ENCODE measurements at places on chromosomes 5 and 9. TPM values are rescaled to one million over a fixed set of nuclear protein-coding genes. Genes with fewer than 3 reads are reported as not detected.

GRCh38 chr9:118268046-118268445, 563.8 kb downstream of the TLR4 start:
- no peak for DNase-seq

- DNase-seq = no peak
Observed at GRCh38 chr9:95182854-95183563, 134.5 kb downstream of the FANCC start.

Gene PCDHB14
- 7.1 TPM for total RNA-seq

DNA sequence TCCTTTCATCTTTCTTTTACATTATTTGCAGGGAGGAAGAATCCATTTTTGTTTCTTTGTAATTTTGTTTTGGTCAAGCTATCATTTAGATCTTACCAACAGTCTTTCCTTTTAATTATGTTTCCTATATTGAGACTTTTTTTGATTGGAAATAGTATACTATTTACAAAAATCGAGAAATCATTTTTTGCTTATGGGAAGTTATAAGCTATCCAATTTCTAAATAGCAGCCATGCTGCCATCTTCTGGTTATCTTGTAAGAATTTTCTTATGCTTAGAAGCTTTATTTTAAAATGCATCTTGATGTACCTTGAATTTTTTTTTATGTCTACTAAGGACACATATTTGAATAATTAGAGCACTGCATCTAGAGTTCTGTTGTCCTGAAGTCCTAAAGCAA, 821.2 kb downstream of the PTPRD start:
- DNase-seq = no peak

DNA sequence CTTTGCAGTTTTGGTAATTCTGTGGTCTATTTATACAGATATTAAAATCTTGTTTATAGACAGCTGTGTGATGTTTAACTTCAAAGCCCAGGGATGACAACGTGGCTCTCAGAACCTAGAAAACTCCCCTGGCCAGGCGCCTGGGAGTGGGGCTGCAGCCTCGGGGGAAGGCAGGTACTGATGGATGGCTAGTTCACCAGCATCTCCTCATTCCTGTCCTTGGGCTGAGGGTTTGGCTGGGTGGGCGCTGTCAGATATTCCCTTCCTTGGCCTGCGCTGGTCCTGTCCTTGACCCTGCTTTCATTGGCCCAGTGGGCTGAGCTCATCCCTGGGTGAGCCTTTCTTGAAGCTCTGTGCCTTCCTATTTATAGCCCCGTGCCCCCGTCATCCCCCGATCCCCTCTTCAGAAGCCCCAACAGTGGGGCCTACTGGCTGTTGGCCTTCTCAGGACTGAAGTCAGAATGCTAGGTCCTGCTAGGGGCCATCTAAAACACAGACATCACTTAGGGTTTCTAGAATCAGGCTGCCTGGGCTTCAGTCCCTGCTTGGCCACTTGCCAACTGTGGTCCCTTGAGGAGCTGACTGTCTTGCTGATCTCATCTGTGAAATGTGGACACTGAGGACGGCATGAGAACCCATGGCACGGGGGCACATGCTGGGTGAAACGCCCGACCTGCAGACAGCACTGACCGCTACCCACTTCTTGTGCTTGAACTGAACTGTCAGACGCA, 20.9 kb downstream of the SH3GLB2 start:
- DNase-seq = peak; percentile 77

DNA sequence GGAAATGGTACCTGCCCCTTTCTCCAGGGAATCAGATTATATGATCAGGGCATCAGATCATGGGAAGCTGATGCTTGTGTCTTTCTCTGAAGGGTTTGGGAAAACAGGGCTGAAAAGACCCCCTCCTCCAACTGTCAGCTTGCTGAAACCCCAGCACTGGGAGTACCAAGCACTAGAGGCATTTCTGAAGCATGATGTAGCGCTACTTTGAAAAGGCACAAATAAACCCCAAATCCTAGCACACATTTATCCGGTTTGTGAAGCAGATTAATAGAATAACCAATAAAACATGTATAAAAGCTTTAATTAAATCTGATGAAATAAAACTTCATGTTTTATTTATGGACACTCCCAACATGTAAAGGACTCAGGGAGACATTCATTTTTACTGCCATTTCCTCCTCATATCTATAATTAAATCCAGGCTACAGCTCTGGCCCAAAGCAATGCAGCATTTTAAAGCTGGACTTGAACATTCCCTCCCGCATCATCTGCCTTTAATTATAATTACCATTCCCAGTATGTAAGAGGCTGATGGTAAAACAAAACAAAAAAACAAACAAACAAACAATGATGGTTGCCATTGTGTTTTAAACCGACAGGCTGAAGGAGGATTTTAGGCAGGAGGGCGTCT, 298.2 kb upstream of the RFX3 start:
- DNase-seq = no peak

DNA sequence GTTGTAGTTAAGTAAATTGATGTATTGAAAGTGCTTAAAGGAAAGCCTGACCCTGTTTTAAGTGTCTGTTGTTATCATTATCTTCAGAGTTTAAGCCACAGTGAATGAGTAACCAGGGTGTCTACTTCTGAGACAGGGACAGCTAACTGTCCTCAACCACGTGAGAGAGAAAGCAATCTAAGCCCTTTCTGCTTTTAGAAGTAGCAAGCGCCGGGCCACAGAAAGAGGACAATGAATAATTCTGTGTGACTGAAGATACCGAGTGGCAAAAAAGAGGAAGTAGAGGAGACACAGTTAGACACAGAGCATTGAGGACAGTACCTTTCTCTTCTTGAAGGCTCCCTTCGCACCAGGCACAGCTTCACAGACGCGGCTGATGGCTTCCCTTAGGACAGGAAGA, 86.3 kb downstream of the S1PR3 start:
- peak; percentile 33 for DNase-seq

DNA sequence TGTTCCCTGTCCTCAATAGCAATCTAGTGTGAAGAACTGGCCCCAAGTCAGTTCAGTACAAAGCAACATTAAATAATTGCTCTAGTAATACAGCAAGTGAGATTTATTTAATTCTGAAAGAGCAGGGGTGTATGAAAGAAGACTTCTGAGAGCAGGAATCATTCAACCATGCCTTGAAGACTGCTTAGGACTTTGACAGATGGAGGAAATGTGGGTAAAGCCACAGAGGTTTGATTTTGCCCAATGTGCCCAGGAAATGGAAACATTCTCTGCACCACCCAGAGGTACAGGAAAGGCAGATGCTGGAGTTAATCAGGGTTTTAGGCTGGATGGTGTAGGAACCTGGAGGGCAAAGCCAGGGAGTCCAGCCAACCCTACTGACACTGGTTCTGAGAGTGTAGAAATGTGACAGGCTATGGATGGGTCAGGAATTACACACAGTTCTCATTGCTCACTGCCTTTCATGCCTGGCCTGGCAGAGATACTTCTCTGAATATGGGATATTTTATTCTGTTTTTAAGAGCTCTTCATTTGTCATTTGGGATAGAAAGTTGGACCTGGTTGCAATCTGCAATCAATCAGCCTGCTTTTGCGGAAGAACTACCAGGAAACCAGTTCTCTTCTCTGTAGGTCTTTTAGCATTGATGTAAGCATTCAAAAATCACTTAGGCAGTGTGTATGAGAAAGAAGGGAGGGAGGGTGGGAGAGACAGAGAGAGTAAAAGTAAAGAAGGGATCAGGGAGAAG, 88.3 kb downstream of the BRINP1 start:
- no peak for DNase-seq

Gene RNF180
- 19.1 TPM for total RNA-seq

Gene SETX
- total RNA-seq = 53.5 TPM

Gene NUTM2G
- total RNA-seq = not detected

GRCh38 chr5:78320401-78320800, 25.9 kb upstream of the AP3B1 start:
- no peak for DNase-seq

GRCh38 chr5:133994990-133995333, 9.8 kb downstream of the VDAC1 start:
- DNase-seq = no peak

DNA sequence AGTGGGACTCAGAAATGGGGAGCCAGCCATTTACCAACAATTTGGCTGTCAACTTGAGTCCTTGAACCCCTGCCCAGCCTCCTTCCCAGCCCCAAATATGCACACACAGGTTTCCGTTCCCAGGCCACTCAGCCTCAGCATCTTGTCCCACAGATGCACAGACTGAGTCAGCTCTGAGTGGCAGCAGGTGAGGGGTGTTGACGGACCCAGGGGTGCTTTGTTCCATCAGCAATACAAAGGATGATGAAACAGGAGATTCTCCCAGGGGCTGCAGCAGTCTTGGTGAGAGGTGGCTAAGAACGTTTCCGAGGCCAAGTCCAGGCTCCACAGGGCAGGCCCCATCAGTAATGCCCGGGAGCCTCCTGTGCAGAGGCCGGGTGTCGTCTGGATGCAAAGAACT, 4.9 kb upstream of the OLFM1 start:
- DNase-seq = peak; percentile 42

Gene FRMD3
- 8.0 TPM for total RNA-seq

Gene C5orf46
- total RNA-seq = not detected

- no peak for DNase-seq
Observed at GRCh38 chr9:136140046-136140445, 21.4 kb upstream of the TMEM250 start.

GRCh38 chr5:150077996-150078801, 8.2 kb downstream of the CSF1R start:
- DNase-seq = no peak

- no peak for DNase-seq
Observed at GRCh38 chr9:84839541-84839940, 170.0 kb downstream of the NTRK2 start.

- DNase-seq = no peak
Observed at GRCh38 chr9:130711469-130711868, 17.9 kb downstream of the EXOSC2 start.

Gene GMCL2
- not detected for total RNA-seq

DNA sequence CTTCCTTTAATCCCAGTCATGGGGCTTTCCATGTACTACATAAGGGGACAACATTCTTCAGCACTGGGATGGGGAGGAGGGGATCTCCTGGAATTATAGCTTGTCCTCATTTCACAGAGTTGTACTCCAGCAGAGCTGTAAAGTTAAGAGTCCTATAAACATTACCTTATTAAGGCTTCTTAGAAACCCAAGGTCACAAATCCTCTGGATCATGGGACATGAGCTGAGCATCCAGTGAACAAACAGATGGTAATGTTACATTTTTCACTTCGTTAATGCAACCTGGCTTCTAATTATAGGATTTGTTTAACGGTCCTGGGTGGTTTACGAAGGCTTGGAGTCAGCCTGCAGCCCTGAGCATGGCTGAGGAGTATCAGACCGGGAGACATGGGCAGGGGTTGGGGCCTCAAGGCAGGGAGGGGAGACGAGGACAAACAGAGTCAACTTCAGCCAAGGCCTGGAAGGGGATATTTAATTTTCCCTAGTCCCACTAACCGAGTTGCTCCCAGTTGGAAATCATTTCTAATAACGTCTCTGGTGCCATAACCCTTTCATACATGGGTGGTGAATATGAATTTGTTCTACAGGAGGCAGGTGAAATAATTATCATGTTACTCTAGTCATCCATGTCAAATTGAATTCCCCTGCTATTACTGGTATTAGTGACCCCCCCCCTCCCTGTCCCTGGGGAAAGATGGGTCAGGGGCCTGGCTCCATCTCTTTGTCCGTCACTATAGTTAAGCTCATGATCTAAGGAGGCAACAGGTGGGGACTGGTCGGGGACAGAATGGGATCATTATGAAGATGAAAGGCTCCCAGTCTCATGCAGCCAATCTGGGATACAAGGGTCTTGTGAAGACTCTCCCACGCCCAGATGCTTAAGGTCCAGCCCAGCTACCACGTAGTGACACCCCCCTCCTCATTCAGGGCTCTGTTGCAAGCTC, 10.7 kb upstream of the IL17B start:
- DNase-seq = peak; percentile 91

Gene AQP3
- 3.0 TPM for total RNA-seq

GRCh38 chr9:71929791-71930440, 18.5 kb downstream of the C9orf85 start:
- no peak for DNase-seq

Gene KCNT1
- not detected for total RNA-seq

DNA sequence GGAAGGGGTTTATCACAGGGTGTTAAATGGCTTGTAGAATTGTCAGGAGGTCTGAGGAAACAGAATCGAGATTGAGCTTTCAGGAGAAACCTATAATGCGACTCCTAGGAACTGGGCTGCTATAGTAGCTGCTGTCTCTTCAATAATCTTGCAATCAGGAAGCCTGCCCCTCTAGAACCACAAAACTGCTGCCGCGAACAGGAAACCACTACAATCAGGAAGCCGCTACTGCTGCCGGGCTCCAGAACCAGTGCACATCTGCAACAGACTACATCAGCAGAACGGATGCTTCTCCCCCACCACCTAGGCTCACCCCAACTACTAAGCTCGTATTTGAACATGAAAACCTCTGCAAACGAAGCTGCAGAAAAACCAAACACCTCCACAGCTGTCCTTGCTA, 31.6 kb downstream of the TNFSF8 start:
- no peak for DNase-seq

DNA sequence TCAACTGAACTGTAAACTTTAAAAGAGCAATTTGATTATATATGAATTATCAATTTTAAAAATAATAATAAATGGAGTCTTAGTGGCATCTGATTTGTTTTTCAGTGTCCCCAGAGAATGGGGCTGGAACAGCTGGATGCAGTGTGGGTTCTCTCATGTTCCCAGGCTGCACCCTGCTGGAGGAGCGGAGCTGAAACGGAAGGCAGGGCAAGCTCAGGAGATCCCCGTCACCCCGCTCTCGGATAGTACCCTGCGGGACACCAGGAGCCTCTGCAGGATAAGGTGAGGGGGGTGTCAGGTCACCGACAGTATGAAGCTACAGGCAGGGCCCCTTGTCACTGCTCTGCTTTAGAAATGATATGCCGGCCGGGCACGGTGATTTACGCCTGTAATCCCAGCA, 57.3 kb downstream of the S1PR3 start:
- DNase-seq = no peak

DNA sequence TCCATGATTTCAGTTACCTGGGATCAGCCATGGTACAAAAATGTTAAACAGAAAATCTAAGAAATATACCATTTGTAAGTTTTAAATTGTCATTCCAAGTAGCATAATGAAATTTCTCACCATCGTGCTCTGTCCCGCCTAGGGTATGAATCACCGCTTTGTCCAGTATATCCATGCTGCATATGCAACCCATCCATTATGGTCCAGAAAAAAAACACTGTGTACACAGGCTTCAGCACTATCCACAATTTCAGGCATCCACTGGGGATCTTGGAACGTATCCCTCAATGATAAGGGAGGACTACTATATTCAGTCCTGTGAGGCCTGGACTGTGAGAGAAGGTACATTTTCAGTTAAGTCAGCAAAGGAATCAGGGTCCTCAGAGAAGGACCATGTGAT, 37.6 kb upstream of the HNRNPA0 start:
- no peak for DNase-seq

DNA sequence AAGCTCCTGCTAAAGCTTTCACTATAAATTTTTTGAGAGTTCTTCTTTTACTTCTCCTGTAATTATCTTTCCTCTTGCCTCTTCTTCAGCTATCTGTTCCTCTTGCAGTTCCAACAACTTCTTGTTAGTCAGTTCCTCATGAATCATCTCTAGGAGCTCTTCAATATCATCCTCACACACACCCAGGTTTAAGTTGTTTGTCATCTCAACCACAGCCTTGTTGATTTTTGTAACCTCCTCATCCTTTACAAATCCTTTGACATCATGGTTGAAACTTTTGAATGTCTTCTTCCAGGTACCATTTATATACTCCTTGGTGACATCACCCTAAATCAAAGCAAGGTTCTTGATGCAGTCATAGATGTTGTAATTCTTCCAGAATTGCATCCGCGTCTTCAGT, 106.3 kb upstream of the MAMDC2 start:
- no peak for DNase-seq

GRCh38 chr5:66351813-66352212, 207.7 kb downstream of the SREK1 start:
- no peak for DNase-seq

Gene RNF224
- not detected for total RNA-seq

Gene FGD3
- 5.3 TPM for total RNA-seq

Gene IL17B
- total RNA-seq = 4.8 TPM

Gene MYMK
- not detected for total RNA-seq
